ENCODE measurements at places on chromosomes 5 and 9. TPM values are rescaled to one million over a fixed set of nuclear protein-coding genes. Genes with fewer than 3 reads are reported as not detected.

The ZBTB26 gene
- 4.5 TPM for total RNA-seq

The ZFP37 gene
- 1.4 TPM for total RNA-seq

The DOCK8 gene
- 0.25 TPM for total RNA-seq

The CCDC187 gene
- 0.05 TPM for total RNA-seq

The TMEM252 gene
- not detected for total RNA-seq

The ANKRD34B gene
- total RNA-seq: not detected

The LTC4S gene
- 20.0 TPM for total RNA-seq

The FGF18 gene
- total RNA-seq: not detected

The HAND1 gene
- total RNA-seq: not detected

The EQTN gene
- total RNA-seq: not detected

All from cardiac ventricle fibroblast (primary cell).